ENCODE measurements at places on chromosomes 1 and 21. TPM values are rescaled to one million over a fixed set of nuclear protein-coding genes. Genes with fewer than 3 reads are reported as not detected.

IGSF9 gene
- not detected for total RNA-seq

B3GALT5 gene
- total RNA-seq, result not detected

GNPAT gene
- total RNA-seq, result 35.7 TPM

C1QC gene
- total RNA-seq, result 209 TPM

- no peak for DNase-seq
- no peaks in the 10 kb centered on the region for H3K27me3 ChIP-seq
- peaks cover 4% of the 10 kb centered on the region for H3K36me3 ChIP-seq
- no peak overlapping the region for H3K27ac ChIP-seq
- no peak overlapping the region for H3K4me3 ChIP-seq
These were observed 16.5 kb downstream of the BACH1 start for GRCh38 chr21:29315131-29315749.

DNA sequence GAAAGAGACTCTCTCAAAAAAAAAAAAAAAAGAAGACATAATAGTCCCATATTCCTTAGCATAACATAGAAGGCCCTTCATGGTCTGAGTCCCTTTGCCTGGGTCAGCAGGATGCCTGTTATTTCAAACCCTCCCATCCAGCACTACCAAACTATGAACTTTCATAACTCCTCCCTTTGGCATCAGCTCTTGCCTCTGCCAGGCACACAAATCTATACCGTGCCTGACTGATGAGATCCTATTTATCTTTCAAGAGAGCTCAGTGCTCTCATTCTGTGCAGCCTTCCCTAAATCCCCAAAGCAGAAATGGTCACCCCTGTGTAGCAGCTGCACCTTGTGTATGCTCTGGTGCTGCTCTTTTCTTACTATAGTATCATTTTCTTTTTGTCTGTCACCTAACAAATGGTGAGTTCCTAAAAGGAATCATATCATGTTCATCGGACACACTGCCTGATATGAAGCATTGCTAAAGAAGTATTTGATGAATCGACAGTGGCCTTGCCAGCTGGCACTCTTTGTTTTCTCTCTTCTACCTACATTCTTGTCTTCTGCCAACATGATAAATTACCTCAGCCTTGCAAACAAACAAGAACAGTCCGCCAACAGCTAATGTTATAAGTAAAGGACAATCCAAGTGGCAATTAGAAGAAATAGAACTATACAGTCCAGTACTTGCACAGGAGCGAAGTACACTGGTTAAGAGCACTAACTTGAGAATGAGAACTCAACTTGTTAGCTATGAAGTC, 29.9 kb downstream of the FMO4 start:
- H3K4me1 ChIP-seq, result no peaks in the 10 kb centered on the region
- H3K27ac ChIP-seq, result no peak overlapping the region
- H3K27me3 ChIP-seq, result no peaks in the 10 kb centered on the region

DNA sequence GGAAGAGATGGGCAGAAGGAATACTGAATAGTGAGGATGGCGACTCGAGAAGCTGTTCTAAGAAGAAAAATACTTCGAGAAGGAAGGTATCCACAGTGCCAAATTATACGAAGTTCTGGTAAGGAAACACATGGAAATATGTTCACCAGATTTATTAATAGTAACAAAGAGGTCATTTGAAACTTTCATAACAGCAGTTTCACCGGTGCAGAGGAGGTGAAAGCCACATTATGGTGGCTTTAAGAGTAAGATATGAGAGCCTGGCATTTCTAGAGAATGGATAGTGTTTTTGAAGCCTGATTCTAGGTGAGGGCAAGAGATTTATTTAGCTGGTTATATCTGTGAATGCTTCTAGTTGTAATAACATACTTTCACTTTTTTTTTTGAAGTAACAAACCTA, 56.2 kb downstream of the DPYD start:
- no peak overlapping the region for H3K27ac ChIP-seq
- H3K4me3 ChIP-seq, result no peak overlapping the region
- H3K36me3 ChIP-seq, result no peaks in the 10 kb centered on the region

- no peak overlapping the region for H3K4me3 ChIP-seq
- H3K27me3 ChIP-seq, result no peaks in the 10 kb centered on the region
- H3K36me3 ChIP-seq, result no peaks in the 10 kb centered on the region
- DNase-seq, result no peak
- no peaks in the 10 kb centered on the region for H3K4me1 ChIP-seq
These were observed 13.9 kb downstream of the COL9A2 start for GRCh38 chr1:40303051-40303771.

- H3K27ac ChIP-seq, result no peak overlapping the region
- H3K4me3 ChIP-seq, result no peak overlapping the region
- H3K36me3 ChIP-seq, result no peaks in the 10 kb centered on the region
- no peaks in the 10 kb centered on the region for H3K27me3 ChIP-seq
- no peak for DNase-seq
These were observed 28.3 kb downstream of the NEK7 start for GRCh38 chr1:198185146-198185545.

GRCh38 chr1:24233684-24234600, 46.9 kb upstream of the IFNLR1 start:
- peaks cover 8% of the 10 kb centered on the region for H3K27me3 ChIP-seq
- no peak for DNase-seq
- no peaks in the 10 kb centered on the region for H3K36me3 ChIP-seq
- no peak overlapping the region for H3K4me3 ChIP-seq
- H3K4me1 ChIP-seq, result no peaks in the 10 kb centered on the region
- H3K27ac ChIP-seq, result no peak overlapping the region

Data from tibial nerve (tissue), 4 donors.